ENCODE measurements at places on chromosomes 7 and 10.

- no peak for DNase-seq
These were observed 64.5 kb upstream of the GDF10 start for GRCh38 chr10:47235484-47235883.

DNA sequence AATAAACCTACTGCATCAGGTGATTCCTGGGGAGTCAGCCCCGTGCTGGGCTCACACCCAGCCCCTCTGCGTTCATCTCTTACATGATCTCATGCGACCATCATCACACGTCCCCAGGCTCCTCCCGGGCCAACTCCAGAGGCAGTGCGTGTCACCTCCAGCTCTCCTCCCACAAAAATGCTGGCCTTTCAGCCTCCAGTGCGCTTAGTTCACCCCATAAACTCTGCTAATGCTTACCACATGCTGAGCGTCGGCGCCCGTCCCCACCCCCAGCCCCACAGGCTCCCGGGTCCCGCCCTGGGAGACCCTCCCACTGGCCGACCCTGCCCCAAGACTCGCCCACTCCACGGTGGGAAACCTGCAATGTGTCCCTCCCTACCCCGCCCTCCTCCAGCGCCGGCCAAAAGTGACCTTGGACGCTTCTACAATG, 816 bp upstream of the SDK1 start:
- no peak for DNase-seq

GRCh38 chr10:31466313-31466712, 147.3 kb downstream of the ZEB1 start:
- DNase-seq: no peak

GRCh38 chr7:93935102-93935501, 13.6 kb downstream of the GNG11 start:
- DNase-seq: no peak

DNA sequence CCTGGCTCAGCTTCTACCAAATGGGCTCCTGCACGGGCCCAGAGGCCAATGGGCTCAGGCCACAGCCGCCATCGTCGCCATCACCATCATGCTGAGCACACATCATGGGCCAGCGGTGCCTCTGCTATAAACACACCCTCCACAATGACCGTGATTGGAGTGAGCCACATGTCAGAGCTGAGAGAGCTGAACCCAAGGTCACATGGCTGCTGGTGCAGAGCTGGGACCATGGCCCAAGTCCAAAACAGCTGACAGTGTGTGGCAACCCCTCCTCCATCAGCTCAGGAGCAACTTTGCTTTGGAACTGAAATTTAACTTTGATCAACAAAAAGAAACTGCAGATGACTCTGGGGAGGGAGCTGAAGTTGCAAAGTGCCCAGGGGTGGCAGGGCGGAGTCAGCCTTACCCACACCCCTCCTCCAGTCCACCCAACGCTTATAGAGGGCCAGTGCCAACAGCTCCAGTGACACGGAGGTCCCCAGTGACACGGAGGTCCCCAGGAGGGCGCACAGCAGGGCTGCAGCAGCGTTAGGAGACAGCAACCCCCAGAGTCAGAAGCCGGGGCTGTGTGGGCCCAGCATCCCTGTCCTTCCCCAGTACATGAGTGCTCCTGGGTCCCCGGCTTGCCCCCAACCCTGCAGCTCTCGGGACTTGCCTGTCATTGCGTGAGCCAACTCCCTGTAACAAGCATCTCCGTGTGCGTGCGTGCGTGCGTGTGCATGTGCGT, 249.6 kb downstream of the ELFN1 start:
- no peak for DNase-seq
